Stimulated activated CD8-positive, alpha-beta memory T cell treated with anti-CD3 and anti-CD28 coated beads, Interleukin-4, amount 100 ng/mL, for 1 hour (primary cell): ENCODE measurements at places on chromosomes 12 and 14.

GRCh38 chr12:118921761-118922160, 59.6 kb upstream of the SRRM4 start:
- DNase-seq, result no peak

- no peak for DNase-seq
Measured at GRCh38 chr12:1611803-1612572, 17.0 kb upstream of the WNT5B start.

- no peak for DNase-seq
Measured at GRCh38 chr12:116599285-116600136, 40.3 kb downstream of the MAP1LC3B2 start.

DNA sequence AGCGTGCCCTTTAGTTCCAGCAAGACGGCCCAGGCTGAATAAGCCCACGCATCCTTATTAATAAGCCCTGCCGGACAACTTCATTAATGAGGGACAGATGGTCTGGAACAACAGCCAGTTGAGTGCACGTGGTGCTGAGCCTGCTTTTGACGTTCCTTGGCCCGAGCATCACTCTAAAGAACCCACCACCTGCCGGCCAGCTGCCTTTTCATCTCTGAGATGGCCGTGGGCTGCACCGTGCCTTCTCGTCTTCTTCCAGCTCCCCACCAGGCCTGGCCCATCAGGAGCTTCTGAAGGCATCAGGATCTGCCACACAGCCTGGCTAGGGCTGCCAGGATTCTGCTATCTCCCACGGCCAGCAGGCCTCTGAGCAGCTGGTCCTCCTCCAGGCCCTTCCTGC, 80.0 kb downstream of the AACS start:
- DNase-seq, result no peak

DNA sequence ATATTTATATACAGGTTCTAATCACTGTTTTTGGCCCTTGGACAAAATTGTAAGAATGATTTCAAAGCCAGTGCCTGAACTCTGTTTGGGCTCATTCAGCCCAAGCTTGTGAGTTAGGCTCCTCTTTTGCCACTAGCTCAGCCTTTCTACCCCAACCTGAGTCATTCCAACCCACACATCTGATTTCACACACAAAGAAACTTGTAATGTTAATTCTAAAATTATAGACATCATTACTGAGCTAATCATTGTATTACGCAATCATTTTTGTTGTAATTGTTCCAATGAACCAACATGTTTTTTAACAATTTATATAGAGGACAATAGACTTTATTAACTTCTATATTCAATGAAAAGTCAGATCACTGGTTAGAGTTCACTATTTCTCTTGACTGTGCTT, 441.1 kb downstream of the ETNK1 start:
- DNase-seq, result no peak

- no peak for DNase-seq
Measured at GRCh38 chr12:1855241-1855640, 34.9 kb downstream of the LRTM2 start.

DNA sequence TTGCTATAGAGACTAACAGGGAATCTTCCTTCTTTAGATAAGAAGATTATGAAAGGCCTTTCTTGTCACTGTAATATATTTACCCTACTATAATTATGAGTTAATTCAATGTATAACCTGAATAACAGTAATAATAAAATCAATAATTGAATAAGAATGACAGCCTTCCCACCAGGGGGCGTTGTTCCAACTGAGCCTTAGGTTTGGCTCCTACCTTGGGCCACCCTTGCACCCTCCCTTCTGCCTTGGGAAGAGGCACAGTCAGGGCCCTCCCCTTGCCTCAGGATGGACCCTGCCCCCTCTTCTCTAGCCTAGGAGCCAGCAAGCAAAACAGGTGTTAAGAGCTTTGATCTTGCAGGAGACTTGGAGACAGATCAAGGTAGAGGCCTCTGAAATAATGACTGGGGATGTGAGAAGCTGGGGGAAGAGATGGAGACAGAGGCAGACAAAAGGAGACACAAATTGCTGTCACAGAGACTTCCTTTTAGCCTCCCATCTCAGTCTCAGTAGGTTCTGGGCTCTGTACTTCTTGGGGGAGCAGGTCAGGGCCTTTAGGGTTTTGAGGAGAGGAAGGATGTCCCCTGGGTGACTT, 40.1 kb upstream of the CISTR start:
- DNase-seq, result no peak

- no peak for DNase-seq
Measured at GRCh38 chr12:1391722-1392121, 202.7 kb downstream of the FBXL14 start.

GRCh38 chr12:108787539-108787938, 56.2 kb upstream of the CORO1C start:
- DNase-seq, result no peak

GRCh38 chr12:27297566-27297965, 35.1 kb upstream of the BMAL2 start:
- DNase-seq, result no peak

DNA sequence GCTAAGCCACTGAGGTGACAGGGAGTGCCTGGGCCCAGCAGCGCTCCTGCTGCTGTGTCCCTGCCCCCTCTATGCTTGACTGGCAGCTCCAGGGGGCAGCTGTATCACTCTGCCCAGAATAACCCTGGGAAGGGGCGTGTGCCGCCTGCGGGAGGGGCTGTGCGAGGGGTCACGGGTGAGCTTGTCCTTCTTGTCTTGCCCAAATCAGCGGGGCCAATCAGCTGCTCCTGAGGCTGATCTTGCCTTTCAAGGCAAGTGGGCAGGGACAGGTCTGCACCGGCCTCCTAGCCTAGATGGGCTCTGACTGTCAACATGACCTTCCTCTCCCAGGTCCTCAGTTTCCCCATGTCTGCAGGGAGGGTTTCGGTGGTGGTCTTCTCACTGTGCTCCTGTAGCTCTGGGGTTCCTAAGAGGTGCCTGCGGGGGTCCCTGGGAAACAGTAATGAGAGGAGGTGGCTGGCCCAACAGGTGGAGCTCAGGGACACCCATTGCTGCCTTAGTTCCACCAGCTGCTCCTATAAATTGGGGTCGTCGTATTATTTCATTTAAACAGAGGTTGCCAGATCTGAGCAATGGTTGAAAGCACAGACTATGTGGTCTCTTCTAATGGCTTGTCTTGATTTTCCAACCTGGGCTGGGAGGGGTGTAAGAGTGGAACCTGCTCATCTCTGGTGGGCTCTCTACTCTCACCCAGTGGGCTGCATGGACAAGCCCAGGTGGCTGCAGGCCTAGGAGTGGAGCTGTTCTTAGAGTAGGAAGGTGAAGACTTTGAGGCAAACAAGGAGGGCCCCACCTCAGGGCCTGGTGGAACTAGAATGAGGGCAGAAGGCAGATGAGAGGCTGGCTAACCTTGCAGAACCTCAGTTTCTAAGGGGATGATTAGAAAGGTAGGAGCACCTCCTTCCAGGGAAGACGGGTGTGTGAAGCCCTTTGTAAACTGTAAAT, 11.7 kb downstream of the RTL1 start:
- no peak for DNase-seq
